NCI-H2029 (cell line): ENCODE measurements at places on chromosomes 12 and 14.

- DNase-seq: peak; percentile 51
These were observed 3.4 kb downstream of the CDK2AP1 start for GRCh38 chr12:123267991-123268843.

- no peak for DNase-seq
These were observed 68.8 kb downstream of the TMX1 start for GRCh38 chr14:51308866-51309265.

DNA sequence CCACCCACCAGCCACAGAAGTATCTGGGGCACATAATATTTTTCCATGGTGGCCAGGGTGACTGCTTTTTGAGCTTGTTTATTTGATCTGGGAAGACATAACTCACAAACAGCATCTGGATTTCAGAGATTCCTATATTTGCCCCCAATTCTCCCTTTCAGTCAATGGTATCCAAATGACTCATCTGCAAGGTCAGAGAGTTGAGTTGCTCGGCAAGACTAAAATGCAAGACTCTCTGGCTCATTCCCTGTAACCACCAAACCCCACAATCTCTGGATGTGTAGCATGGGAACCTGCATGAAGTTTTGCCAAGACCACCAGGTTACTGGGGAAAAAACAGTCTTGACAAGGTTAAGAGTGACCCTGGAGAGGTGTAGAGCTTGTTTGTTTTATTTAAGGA lies 174.9 kb upstream of the FAR2 start:
- no peak for DNase-seq

DNA sequence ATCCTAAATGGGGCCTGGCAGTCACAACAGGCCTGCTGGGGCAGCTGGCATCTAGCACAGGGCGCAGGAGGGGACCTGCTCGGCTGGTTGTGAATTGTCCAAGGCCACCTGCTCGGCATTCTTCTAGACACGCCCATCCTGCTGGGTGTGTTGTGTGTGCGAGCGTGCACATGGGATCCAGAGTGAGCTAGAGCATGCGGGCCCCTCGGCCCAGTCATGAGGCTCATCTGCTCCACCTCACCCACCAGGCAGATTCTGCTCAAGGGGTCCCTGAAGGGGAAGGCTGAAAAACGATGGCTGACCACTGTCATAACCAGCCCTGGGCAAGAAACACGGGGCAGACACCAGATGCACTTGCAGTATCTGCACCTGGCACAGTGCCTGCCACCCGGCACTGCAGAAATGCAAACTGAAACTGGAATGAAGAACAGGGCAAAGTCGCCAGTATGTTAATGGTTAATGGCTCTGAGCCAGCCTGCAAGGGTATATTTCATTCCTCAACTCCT lies 31.8 kb downstream of the MAX start:
- DNase-seq: peak; percentile 61

DNA sequence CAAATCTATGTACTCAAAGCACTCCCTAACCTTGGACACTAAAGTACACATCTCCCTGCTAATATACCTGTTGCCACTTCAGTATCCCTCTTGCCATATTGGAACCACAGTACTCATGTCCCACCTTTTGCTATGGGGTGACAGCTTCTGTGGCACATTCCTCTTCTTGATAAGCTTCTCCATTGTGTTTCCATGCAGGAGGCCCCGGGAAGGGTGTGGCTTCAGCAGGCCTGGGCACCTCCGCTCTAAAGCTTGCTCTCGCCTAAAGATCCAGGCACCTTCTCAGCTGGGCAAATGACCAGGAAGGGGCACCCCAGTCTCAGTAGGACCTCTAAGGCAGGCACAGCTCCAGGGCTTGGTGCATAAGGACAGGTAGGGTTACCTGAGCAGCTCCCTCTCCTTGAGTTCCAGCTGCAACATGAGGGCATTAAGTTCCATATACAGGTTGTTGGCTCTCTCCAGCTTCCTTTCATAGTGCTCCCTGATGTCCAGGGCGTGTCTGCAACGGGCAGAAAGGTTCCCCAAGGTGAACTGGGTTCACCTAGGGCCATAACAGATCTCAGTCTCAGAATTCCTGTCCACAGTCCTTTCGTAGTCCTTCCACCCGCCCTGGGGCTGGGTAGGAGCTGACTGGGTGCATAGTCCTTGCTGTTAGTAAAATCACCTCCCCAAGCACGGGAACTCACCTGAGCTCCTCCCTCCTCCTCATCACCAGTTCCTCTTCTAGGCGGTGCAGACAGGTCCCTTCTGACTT lies 15.9 kb downstream of the MAP3K12 start:
- no peak for DNase-seq

DNA sequence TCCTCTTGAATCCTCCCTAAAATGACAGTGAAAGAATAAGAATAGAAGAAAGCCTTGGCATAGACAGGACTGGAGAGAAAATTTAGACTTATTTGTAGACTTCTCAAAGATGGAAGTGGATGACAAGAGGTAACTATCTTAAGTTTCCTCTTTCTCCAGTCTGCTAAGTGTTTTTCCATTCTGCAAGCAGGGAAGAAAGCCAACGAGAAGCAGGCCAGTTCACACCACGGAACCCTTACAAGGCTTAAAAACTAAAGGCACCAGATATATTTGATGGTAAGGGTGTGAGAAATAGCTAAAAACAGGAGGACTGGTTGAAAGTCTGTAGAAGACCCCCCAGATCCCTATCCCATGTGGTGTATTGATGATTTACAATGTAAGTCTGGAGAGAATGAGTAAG lies 82.9 kb upstream of the GPHB5 start:
- DNase-seq: no peak

GRCh38 chr12:47707905-47708543 lies 2.2 kb upstream of the RPAP3 start:
- no peak for DNase-seq

GRCh38 chr12:42780671-42781070 lies 191.1 kb upstream of the PRICKLE1 start:
- no peak for DNase-seq

DNA sequence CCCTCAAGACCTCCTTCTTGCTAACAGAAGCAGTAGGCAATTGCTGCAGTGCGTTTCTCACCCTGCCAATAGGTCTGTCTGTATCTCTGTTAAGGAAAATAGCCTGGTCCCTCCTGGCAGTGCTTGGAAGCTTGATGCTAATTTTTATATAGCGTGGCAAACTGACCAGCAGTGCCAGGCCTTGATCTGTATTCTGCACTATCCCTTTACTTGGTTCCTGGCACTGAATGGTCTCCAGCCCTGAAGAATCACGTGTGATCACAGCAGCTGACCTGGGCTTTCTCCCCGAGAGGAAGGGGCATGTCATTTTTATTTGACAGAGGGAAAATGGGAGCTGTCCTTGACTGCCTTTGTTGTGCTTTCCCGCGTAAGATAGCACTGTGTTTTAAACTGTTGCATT lies 48.7 kb upstream of the TRAF3 start:
- no peak for DNase-seq

- DNase-seq: peak; percentile 49
These were observed 593 bp downstream of the PIP4P1 start for GRCh38 chr14:20460458-20461224.

GRCh38 chr14:100861188-100861936 lies 35.4 kb downstream of the MEG3 start:
- DNase-seq: no peak

- DNase-seq: peak; percentile 17
These were observed 61.1 kb upstream of the TMEM132D start for GRCh38 chr12:129964826-129965457.
